Activated CD4-positive, CD25-positive, alpha-beta regulatory T cell treated with anti-CD3 and anti-CD28 coated beads, Interleukin-2, amount 50 U/mL, for 72 hours (primary cell): ENCODE measurements at places on chromosomes 5 and 9.

DNA sequence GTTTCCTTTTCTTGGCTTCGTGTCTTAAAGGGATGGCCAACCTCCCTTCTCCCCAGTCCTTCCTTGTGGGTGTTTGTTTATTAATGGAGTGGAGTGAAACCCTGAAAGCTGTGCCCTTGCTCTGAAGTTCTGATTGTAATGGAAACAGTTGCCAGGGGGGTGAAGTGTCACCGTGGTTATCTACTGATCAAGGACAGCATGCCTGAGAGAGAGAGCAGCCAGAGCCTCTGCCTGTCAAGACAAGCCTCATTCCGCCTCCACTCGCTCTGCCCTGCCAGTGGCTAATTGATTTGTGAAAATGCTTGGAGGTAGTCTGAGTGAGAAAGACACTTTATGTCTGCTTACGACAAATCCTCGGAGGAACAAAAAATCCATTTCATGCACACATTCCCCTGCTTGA, 143.7 kb upstream of the SLC30A5 start:
- DNase-seq = no peak

- DNase-seq = no peak
Measured at GRCh38 chr5:127389601-127390000, 99.0 kb downstream of the MEGF10 start.

GRCh38 chr5:82640916-82641315, 362.8 kb upstream of the RPS23 start:
- DNase-seq = no peak

GRCh38 chr9:70826562-70826961, 294.9 kb downstream of the TRPM3 start:
- DNase-seq = no peak

- no peak for DNase-seq
Measured at GRCh38 chr9:130983970-130984369, 25.0 kb upstream of the LAMC3 start.

DNA sequence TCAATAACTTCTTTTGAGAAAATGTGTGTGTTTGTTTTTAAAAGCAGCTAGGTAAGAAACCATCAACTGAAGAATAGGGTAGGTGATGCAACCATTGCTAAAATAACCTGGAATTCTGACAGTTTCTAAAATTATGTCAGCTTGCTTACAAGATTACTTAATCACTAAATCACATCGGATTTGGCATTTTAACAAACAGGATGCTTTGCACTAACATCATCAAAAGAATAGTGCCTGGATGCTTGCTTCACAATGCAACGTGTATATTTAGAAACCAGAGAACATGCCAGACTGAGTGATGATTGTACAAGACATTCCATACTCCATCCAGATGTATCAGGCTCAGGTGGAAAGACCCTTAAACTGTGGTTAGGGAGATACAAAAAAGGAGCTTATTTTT, 43.9 kb downstream of the PAM start:
- no peak for DNase-seq

DNA sequence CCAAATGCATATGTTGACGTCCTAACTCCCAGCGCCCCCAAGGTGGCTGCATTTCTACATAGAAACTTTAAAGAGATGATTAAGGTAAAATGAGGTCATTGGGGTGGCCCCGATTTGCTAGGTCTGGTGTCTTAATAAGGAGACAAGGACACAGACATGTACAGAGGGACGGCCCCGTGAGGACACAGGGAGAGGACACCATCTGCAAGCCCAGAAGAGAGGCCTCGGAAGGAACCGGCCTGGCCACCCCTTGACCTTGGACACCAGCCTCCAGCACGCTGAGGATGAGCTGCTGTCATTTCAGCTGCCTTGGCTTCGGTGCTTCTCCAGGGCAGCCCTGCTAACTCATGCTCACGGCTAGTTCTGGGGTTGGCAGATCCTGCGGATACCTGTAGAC, 73.2 kb downstream of the MRPL36 start:
- DNase-seq = no peak

- no peak for DNase-seq
Measured at GRCh38 chr5:93636837-93637236, 53.8 kb downstream of the NR2F1 start.

DNA sequence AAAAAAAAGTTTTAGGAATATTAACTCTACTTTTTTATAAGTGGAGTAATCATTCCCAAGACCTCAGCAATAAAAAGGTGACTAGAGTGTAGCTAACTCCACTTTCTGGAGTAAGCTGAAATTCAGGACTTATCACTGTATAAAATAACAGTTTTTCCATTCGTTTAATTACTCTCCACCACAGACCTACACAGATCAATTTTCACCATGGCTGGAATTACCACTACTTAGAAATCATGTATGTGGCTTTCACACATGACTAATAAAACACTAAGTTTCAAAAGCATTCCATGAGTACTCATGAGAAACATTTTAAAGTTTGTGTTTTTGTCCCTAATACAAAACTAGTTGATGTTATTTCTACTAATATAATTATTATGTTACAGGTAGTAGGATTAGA, 9.9 kb downstream of the PLPP1 start:
- DNase-seq = no peak

DNA sequence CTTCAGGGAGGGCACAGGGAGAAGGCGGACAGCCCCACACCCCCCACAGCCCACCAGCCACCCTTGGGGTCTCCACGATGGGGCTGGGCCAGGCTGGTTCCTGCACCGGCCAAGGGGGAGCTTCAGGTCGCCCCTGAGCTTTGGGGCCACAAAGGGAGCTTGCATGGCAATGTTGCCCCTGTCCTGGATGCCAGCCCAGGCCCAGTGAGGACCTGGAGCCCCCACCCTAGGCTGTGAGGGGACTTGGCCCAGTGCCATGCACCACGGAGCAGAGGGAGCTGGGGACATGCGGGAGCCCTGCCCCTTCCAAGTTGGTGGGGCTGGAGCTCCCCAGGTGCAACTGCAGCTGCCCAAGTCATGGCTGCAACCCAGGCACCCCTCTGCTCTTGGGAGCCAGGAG, 18.4 kb downstream of the TMEM38B start:
- no peak for DNase-seq

- no peak for DNase-seq
Measured at GRCh38 chr5:133234273-133234672, 182.5 kb downstream of the HSPA4 start.

- no peak for DNase-seq
Measured at GRCh38 chr9:74887041-74887980, at the start of gene TRPM6. Gene TRPM6 (minus strand): TSS chr9:74887921. CDS start chr9:74887856, 65 bp downstream.

DNA sequence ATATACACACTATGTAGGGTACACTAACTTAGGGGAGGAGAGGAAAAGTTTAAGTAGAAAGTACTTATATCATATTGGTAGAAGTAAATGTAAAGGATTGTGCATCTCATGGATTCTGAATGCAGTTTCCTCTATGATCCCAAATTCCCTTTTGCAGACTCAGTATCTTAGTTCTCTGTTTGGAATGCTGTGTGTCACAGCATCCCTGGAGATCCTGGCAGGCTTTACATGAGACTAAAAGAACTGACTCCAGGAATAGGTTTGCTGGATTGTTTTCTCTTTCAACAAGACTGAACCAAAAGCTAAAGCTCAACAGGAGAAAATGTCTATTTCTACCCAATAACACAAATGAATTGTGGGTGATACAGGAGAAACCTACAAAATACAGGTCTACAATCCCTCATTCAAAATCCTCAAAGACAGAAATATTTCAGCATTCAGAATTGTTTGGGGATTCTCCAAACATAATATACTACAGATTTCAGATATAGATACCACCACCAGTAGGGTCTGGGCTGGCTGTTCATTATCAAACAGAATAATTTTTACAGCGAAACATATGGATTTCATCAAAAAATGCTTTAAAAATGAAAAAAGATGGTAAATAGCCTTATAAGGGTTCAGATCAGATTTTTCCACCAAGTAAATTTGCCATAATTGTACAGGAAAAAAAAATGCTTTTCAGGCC, 324.7 kb upstream of the GRAMD2B start:
- DNase-seq = no peak

DNA sequence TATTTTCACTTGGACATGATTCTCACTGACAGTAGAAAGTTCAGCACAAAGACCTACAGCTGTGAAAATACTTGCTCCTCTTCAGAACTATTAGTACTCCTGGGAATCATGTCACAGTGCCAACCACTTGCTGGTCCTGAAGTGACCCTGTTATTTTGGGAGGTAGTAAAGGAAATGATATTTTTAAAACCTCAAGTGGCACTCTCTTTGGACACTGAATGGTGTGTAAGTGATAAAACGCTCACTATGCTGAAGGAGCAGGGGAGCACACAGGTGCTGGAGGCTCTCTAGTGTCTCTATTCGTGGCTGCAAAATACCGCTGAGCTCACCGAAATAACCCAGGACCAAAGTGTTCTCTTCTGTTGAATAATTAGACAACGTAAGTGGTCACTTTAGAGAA, 76.9 kb upstream of the SPATA31D4 start:
- no peak for DNase-seq

DNA sequence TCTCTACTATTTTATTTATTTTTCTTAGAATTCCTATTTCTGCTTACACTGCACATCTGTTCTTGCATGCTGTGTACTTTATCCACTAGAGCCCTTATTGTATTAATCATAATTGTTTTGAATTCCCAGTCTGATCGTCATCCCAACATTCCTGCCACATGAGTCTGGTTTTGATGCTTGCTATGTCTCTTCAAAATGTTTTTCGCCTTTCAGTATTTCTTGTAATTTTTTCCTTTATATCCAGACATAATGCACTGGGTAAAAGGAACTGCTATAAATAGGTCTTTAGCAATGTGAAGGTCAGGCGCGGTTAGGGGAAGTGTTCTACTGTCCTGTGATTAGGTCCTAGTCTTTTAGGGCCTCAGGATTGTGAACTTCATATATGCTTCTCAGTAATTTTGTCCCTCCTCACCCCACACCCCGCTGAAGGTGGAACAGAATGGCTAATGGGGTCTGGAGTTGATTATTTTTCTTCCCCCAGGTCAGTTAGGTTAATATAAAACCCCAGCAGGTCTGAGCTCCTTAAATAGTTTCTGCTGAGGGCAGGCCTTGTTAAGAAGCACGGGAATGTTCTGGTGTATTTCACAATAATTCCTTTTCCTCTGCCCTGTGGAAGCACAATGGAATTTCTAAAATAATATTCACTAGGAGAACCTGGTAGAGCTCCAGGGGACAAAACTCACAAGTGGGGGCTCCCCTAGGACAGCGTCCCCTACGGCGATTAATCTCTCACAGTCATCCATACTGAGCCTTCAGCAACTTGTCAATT, 146.6 kb upstream of the TUT7 start:
- DNase-seq = no peak

- no peak for DNase-seq
Measured at GRCh38 chr5:53425687-53426511, 54.5 kb upstream of the FST start.

DNA sequence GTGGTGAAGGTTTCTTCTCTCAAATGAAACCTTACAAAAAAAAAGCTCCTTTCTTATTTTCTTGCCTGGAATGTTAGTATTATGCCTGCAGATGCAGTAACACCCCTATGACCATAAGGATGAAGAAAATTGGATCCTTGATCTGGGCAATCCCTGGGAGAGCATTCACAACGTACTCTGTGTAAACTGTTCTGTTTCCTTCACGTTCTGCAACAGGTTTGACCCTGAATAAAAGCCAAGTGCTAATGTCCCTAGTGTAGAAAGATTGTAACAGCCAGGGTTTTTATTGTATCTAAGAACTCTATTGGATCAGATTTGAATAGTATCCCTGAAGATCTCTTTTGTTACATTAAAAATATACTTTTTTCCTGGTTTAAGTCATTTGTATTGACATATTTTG, 1639.6 kb upstream of the ACO1 start:
- no peak for DNase-seq

- no peak for DNase-seq
Measured at GRCh38 chr5:38556088-38556598, 303 bp downstream of the LIFR start.

DNA sequence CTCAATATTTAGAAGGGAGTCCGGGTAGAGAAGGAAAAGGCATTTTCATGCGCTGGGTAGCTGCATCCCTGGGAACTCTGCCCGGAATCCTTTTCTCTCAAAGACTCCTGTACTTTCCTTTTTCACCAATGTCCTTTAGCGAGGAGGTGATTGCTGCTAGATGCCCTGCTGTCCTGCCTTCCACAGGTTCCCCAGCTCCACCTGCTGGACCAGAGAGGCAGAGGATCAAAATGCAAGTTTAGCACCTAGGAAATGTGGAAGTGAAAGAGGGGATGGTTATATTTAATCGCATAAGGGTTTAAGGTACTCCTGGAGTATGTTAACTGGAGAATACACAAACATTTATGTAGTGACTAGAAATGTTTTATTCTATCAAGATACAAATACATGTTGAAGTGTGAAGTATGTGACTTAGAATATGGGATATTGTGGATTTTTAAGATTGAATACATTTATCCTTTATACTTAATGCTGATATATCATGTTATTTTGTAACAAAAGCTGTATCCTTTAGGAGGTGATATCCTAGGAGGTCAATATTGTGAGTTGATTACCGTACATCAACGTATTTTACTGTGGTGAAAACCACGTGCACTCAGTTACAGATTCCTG, 145.7 kb downstream of the ARHGAP26 start:
- DNase-seq = no peak

GRCh38 chr5:10761933-10762775, 1.1 kb upstream of the DAP start:
- DNase-seq = no peak

DNA sequence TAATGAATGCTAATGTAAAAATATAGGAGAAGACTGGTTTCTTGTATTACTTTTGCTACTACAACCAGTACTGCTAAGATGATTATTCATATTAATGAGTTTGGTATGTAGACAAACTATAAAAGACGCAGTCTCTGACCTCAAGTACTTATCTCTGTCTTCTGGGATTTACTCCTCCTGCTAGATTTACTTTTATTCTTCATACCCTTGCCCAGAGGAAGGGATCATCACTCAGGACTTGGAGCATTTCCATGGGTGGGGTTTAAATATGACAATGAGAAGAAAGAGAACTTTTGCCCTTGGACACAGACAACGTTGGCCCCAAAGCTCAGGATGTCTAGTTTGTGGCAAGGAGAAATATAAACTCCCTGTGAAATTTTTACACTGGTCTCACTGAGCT, 126.1 kb downstream of the BNC2 start:
- no peak for DNase-seq

GRCh38 chr5:153400931-153401330, 89.5 kb upstream of the GRIA1 start:
- DNase-seq = no peak

- DNase-seq = no peak
Measured at GRCh38 chr5:178404987-178405386, 172.4 kb upstream of the PHYKPL start.

DNA sequence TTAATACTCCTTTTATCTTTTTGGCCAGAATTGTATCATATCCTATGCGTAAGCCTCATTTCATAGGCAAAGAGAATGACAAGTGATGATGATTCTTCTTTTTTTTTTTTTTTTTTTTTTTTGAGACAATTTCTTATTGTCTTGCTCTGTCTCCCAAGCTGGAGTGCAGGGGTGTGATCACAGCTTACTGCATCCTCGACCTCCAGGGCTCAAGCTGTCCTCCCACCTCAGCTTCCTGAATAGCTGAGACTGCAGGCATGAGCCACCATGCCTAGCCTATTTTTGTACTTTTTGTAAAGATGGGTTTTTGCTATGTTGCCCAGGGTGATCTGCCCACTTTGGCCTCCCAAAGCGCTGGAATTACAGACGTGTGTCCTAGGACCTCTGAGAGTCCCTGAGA, 41.9 kb upstream of the C5orf24 start:
- DNase-seq = no peak

- no peak for DNase-seq
Measured at GRCh38 chr9:23379842-23380241, 446.2 kb downstream of the ELAVL2 start.

- DNase-seq = no peak
Measured at GRCh38 chr9:101977614-101978210, 239.3 kb upstream of the GRIN3A start.

GRCh38 chr5:168712280-168712924, 133.2 kb upstream of the PANK3 start:
- no peak for DNase-seq
